ENCODE measurements at places on chromosomes 6 and 20.
A peak's percentile ranks its signal among the peaks of the same experiment; 100 is the strongest.

DNA sequence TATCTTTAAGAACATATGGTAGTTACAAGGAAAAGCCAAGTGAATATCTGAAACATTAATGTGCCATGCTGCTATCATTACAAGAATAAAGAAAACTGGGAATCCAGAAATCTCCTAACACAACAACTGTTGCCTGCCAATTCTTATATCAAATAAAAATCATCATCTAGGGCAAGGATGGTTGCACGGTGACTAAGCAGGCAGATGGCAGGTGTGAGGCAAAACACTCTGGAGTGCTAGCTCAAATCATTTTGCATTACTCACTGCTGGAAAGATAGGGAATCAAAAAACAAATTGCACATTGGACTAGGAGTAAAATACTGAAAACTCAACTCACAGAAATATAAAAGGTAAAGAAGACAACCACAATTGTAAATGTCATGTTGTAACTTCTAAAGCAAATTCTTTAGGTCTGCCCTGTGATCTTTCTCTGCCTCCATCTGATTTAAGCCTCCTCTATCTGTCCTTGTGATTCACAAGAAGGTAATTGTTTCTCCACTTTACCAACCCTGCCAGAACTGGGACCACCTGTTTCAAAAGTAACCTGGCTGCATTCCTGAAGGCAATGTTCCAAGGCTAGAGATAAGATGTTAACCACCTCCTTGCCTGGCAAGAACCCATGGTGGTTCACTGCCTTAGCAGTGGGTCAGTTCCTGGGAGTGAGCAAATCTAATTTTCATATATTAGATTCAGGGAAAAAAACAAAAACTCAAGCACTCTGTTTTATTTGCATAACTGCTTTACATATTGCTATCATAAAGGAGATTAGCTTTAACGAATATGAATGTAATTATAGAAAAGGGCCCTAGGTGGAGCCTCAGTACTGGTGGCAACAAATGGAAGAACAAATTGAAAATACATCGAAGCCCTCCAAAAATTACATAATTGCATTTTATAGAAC is 33.1 kb upstream of the LCA5 start:
- peak; percentile 79 for DNase-seq

- no peak for DNase-seq
Observed at GRCh38 chr6:100818066-100818465, 63.1 kb downstream of the ASCC3 start.

DNA sequence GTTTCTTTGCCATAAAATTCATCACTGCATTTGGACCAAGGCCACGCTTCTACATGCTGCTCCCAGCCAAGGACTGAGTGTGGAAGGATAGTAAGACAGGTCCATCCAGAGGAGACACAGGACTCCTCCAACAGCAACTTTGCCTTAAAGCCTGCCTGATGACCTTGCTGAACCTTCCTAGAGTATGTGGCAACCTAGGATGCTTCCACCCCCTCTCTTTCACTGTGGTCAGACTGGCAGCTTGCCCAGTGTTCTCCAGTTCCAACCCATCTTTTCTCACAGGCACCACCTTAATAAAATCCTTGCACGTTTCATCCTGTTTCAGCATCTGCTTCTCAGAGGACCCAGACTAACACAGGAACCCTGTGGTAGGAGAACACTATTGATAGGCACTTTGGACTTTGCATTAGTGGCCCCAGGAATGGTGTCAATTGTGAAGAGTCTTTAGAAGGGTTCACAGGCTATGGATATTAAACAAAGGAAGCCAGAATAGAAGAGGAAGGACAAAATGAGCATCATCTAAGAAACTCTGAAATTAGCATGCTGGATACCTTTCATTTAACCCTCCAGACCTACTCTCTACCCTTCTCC is 2.4 kb upstream of the PKHD1 start:
- no peak for DNase-seq

DNA sequence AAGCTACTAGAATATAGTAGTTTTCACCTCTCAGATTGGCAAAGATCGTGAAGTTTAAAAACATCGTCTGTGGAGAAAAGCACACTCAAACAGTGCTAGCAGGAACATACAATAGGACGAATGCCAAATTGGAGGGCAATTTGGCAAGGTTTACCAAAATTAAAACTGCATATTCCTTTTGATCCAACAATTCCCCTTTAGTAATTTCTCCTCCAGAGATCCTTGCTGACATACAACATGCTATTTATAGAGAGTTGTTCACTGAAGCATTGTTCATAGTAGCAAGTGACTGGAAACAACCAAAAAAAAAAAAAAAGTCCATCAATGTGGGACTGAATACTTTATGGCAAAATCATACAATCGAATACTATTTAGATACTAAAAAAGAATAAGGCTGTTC is 202.2 kb downstream of the ATXN1 start:
- DNase-seq, result no peak

GRCh38 chr6:108119769-108120141 is 45.2 kb upstream of the OSTM1 start:
- DNase-seq, result peak; percentile 45

DNA sequence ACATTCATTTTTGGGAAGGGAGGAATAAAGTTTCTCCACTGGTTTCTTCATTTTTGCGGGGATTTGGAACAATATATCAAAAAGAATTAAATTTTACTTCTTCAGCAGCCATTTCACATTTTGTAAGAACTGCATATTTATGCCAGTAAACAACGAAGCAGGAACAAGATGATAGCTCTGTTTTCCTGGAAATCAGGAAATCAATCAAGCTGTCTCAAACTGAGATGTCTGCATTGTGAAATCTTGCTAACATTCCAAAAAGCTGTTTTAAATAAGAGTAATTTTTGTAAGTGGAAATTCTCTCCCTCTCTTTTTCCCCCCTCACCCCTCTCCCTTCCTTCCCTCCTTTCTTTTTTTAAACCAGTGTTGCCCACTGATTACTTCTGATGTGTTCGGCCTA is 20.0 kb downstream of the MAPK13 start:
- no peak for DNase-seq

DNA sequence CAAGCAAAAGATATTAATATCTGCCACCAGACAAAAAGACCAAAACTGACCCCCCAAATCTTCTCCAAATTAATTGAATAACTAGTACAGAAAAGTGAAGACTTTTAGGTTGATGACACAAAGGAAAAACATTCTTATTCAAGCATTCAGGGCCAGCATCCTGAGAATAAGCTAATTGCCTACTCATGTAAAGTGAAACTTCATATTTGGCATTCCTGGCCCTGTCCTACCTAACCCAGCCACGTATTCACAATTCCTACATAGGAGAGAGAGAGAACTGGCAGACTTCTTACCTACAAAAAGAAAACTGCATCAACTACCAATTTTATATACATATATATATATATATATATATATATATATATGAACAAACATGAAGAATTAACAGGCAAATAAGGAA is 4.9 kb upstream of the ASCC3 start:
- DNase-seq, result no peak

DNA sequence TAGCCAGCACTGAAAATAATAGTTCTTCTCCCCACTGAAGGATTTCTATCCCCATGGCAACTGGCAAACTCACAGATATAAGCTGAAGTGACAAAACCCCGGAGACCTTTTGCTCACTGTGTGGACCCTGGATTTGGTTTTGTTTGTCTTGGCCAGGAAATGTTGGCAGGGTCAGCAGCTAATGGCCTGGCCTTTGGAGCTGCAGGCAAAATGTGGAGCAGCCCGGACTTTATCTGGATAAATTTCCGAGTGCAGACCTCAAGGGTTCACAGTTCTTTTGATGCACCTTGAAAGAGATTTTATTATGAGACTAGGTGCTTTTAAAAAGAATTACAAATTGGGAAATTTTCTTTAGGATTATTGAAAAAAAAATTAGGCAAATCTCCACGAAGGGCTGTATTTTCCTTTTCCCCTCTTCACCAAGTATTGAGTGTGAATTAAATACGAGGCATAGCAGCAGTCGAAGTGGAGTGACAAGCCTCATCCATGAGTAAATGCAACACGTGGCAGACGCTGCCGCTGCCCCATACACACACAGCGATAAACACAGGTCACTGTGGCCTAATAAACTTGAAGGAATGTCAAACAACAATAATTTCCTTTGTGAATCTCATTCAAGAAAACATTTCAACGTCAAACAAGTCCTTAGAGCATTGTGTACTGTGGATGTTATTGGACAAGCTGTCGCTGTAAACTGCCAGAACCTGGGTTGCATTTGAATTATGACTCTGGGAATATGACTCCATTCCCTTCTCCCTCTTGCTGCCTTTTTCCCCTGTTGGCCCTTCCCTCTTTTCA is 35.1 kb upstream of the CCN6 start:
- no peak for DNase-seq

DNA sequence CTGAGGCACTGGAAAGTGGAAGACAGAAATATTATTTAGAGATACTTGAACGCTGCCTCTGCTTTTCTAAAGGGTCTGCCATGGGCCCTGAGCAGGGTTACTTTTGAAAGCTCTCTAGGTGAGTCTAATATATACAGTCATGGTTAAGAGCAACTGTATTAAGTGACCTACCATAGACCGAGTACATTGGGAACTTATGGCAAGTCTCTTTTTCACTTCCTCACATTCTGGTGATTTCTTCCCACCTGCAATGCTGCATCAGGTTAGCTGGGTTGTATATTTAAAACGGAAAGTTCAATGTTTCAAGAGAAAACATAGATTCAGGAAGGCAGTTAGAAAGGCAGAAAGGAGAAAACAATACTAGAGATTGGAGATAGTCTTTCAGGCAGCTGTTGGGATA is 154.7 kb downstream of the PHF3 start:
- no peak for DNase-seq

GRCh38 chr6:12811519-12811918 is 95.0 kb downstream of the PHACTR1 start:
- DNase-seq, result no peak

DNA sequence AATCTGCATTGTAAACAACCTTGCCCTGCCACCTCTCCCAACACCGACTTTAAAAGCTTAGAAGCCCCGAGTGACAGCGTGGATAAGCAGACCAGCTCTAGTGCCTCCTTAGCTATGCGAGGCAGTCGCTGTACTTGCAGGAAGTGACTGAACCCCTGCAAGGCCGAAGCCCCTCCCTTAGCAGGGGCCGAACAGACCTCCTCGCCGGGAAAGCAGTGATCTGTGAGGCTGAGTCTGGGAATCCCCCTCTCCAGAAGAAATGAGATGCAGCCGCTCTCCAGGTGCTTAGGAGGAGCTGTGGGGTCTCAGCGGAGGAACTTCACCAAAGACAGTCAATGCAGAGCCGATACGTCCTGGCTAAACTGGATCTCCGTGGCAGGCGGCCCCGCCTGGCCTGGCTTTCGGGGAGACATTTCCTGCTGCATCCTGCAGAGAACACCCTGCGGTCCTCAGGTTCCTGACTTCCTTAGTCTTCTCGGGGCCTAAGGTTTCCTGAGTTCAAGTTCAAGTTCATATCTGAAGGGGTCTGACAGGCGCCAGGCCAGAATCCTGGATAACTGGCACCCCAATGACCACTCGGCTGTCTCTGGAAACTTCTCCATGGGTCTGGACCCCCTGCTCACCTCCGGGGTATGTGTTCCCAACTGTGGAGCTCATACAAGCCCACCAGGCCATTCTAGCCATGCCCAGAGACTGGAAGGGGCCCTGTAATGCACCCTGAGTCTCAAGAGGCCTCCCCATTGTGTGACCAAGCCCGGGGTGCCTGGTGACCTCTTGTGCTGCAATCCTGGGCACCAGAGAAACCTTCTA is 20.4 kb upstream of the FRMD1 start:
- DNase-seq, result peak; percentile 65

DNA sequence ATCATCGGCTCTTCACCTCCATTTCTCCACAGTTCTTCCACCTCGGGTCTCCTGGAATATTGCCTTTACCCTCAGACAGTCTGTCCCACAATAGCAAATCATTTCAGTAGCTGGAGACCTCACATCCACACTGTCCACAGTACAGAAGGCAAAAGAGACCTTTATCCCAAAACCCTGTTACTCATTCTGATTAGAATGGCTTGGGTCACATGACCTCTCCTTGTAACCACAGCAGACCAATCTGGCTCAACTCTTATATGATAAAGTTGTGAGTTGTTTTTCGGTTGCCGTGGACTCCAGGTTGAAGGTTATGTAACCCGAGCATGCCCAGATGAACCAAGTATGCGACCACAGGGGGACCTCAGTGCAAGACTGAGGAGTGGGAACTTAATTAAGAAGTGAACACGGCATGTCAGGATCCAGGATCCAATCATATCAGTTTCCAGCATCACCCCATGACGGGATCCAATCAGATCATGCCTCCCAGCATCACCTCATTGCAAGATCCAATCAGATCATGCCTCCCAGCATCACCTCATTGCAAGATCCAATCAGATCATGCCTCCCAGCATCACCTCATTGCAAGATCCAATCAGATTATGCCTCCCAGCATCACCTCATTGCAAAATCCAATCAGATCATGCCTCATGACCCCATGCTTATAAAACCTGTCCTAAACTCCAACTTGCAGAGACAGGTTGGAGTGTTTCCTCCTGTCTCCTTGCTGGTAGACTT is 68.7 kb downstream of the LY86 start:
- DNase-seq, result no peak

GRCh38 chr20:39758876-39759275 is 796.7 kb downstream of the DHX35 start:
- no peak for DNase-seq

Measured in H9 (cell line).